Kasumi-1 (cell line): ENCODE measurements at places on chromosomes 7 and 10.
A peak's percentile ranks its signal among the peaks of the same experiment; 100 is the strongest.

DNA sequence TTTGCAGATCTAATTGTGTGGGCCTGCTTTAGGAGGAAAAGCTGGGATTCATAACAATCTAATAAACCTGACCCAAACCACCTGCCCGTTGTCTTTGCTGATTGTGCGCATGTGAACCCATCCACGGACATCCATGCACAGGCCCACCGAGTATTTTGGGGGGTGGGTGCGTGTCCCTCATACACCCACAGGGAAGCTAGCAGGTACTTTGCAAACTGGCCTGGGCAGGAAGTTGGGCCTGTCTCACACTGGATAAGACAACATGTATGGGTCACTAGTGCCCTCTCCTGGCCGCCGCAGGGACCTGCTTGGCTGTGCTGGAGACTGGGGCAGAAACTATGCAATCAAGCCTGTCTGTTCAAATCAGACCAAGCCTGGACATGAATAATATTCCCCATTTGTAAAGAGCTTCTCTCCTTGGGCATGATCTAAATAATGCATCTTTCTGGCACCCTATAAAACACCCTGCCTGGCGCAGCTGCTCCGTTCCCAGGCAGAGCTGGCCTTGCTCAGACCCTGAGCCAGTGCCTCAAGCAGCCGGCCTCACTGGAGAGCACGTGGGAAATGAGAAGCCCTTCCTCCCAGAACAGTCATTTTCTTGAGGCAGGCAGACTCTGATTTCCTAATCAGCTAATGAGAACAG, 15.8 kb downstream of the ECHDC3 start:
- peak; percentile 96 for DNase-seq

DNA sequence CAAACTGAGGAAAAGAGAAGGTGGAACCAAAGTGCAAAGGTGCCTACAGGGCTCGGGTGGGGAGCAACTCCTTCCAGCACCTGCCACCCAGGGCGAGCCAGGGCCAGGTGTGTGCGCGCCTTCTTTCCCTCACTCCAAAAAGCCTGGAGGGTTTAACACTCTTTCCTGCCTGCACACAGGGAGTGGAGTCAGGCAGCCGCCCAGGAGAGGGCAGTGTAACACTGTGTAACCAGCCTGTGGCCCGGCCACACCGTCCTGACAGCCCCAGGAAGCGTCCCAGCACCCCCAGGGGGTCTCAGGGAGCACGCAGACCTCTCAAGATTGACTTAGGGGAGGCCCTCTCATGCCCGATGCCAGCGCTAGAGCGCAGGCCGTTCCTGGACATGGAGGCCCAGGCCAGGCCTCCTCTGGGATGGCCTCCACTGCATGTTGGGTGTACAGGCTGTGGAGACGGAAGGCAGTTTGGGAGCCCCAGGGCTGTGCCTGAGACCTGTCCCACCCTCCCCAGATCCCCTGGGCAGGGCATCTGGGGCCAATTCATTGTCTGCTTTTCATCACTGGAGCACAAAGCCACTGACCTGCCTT, 13.4 kb downstream of the BRI3 start:
- peak; percentile 53 for DNase-seq

- DNase-seq = no peak
Measured at GRCh38 chr7:47377741-47378140, 204.2 kb downstream of the TNS3 start.

GRCh38 chr7:92621026-92621540, 30.9 kb upstream of the FAM133B start:
- peak; percentile 97 for DNase-seq

GRCh38 chr7:113664867-113665266, 253.9 kb downstream of the PPP1R3A start:
- DNase-seq = no peak

- DNase-seq = no peak
Measured at GRCh38 chr10:70054902-70055301, 2.3 kb downstream of the MACROH2A2 start.

DNA sequence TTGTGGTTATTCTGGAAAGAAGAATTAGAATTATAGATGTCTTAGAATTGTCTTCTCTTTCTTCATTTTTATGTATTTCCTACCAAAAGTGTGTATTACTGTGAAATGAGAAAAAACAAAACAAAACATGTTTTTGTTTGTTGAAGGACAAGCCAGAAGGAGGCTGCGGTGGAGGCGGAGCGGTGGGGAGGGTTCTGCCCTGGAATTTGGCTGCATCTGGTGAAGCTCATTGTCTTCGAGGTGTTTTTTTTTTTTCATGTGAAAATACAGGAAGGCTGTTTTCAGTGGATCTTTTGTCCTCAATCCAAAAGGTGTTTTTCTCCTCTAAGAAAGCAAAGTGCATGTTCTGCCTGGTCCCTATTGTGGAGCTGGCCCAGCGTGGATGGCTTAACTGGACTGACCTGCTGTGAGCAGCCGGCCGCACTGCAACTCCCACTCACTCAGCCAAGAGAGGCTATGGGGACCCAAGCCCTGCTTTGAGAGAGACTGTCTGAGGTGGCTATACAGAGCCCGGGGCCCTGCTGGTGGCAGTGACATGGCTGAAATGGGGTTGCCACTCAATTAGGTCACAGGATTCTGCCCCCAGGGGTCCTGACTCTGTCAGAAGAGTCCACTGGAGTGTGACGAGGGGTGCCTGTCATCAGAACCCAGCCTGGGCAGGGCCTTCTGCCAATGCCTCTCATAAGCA, 184.9 kb upstream of the MKI67 start:
- DNase-seq = no peak

DNA sequence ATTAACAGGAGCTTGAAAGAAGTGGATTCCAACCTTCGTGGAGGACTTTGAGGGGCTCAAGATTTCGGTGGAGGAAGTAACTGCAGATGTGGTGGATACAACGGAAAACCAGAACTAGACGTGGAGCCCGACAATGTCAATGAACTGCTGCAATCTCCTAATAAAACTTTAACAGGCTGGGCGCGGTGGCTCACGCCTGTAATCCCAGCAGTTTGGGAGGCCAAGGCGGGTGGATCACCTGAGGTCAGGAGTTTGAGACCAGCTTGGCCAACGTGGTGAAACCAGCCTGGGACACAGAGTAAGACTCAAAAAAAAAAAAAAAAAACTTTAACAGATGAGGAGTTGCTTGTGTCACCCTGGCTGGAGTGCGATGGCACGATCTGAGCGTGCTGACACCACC, 477.8 kb upstream of the MKI67 start:
- no peak for DNase-seq

DNA sequence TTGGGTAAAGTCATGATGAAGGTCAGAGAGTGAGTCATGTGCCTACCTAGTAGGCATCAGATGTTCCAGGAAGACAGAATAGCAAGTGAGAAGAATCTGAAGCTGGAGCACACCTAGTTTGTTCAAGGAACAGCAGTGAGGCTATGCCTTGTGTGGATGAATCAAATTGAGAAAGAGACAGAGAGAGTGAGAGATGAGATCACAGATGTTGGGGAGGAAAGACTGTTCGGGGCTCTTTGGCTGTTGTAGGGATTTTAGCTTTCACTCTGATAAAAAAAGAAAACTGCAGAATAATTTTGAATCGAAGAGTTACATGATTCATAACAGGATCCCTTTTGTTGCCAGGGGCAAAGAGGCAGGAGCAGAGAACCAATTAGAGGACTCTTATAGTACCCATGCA, 6.3 kb downstream of the LIPF start:
- no peak for DNase-seq

DNA sequence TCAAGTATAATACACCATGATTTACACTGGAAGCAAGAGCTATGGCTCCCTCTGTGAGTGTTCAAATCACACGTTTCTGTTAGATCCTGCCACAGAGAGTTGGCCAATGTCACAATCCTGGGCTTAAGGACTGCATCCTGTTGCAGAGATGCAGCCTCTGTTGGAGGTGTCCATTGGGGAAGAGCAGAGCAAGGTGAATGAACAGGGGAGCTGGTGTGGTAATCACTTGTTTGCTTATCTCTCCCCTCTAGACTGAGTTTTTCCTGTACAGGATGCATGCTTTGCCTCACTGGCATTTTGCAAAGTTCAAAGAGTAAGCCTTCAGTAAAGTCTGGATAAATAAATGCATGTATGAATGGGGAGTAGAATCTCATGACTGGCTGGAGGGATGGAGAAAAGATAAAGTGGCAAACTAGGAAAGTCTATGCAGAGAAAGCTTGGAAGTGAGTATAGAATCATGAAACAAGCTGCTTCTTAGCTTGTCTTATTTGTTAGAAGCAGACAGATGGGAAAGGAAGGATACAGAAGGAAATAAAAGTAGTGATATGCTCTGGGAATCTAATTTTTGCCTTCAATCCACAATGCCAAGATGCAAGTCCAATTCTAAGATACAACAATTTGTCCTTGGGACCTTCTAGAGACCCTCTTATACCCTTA, 605.9 kb downstream of the KCNMA1 start:
- DNase-seq = peak; percentile 7

DNA sequence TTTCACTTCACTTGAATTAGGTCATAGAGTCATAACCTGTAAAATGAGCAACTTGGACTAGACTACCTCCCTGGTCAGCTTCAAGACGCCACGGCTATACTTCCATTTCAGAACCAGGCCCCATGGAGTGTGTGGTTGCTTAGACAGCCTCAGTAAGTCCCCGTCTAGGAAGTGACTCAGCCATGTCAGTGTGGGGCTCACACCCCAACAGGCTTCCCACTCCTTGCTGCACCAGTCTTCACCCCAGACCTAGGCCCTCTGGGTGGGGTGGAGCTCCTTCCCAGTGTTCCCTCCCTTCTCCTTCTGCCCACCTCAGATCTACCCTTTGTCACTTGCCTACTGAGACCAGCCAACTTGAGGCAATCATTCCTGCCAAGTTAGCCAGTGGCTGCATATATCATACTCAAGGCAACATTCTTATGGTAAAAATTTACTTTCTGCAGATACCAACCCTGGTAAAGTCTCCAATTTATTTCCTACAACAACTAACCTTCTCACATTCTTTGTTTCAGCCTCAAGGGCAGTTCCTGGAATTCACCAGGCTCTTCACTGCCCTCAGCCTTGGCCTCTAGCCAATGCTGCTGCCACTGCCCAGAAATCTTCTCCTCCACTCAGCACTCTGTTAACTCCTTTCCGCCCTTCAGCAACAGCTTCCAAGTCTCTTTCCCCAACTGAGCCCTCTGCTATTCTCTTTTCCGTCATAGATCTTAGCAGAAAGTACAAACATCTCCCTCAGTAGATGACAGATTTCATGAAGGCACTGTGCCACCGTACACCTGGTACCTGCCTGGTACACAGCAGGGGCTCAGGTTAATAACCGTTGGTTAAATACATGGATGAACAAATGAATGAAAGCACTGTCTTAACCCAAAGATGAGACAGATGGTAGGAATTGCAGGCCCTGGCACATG, 31.3 kb upstream of the ZNRF2 start:
- peak; percentile 34 for DNase-seq

GRCh38 chr7:66697449-66698438, 42.8 kb upstream of the RABGEF1 start:
- DNase-seq = no peak

DNA sequence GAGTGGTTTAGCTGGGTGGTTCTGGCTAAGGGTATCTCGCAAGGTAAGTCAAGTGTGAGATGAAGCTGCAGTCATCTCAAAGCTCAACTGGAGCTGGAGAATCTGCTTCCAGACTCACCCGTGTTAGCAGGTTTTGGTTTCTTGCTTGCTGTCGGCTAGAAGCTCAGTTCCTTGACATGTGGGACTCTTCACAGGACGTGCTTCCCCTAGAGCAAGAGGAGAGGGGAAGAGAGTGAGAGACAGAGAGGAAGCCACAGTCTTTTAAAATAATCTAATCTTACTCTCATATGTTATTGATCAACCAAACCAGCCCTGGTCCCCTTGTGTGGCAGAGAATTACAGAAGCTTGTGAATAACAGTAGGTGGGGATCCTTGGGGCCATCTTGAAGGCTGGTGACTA, 199.5 kb downstream of the REEP3 start:
- DNase-seq = peak; percentile 21

GRCh38 chr10:67250686-67251085, 324.9 kb downstream of the LRRTM3 start:
- no peak for DNase-seq

- no peak for DNase-seq
Measured at GRCh38 chr7:36621396-36621795, 102.9 kb downstream of the AOAH start.

GRCh38 chr7:52911795-52912194, 123.6 kb upstream of the POM121L12 start:
- no peak for DNase-seq

DNA sequence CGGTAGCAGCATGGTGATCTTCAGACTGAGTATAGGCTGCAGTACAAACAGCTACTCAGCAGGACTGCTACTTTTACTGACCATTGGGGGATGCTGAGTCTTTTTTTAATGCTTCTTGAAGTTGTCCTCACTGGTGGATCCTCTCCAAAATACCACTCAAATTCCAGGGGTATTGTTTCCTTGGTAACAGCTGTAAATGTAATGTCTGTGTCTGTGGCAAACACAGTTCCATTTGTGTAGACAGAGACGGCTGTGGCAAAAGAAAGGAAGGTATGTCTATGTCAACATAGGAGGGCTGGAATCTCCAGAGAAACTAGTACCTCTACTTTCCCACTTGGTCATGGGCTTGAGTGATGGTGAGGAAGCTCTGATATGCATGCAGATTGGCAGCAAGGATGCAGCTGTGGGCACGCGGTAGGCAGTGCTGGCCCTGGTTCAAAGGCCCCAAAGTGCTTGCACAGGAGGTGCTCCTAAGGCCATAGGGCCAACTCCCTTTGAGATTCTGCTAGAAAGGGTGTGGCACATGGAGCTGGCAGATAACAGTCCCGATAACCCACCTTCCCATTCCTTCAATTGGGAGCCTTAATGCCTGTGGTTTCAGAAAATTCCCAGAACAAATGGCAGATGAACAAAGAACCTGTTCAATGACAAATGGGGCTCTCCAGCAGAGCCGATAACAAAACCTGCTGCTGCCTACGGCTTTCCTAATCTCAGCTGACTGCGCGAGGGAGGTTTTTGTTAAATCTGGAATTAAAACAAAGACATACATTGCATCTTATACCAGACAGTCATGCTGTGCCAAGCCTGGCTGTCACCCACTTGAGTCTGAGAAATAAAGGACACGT, 43.0 kb downstream of the PKD1L1 start:
- no peak for DNase-seq

GRCh38 chr7:6306471-6306870, 34.0 kb upstream of the CYTH3 start:
- DNase-seq = no peak

DNA sequence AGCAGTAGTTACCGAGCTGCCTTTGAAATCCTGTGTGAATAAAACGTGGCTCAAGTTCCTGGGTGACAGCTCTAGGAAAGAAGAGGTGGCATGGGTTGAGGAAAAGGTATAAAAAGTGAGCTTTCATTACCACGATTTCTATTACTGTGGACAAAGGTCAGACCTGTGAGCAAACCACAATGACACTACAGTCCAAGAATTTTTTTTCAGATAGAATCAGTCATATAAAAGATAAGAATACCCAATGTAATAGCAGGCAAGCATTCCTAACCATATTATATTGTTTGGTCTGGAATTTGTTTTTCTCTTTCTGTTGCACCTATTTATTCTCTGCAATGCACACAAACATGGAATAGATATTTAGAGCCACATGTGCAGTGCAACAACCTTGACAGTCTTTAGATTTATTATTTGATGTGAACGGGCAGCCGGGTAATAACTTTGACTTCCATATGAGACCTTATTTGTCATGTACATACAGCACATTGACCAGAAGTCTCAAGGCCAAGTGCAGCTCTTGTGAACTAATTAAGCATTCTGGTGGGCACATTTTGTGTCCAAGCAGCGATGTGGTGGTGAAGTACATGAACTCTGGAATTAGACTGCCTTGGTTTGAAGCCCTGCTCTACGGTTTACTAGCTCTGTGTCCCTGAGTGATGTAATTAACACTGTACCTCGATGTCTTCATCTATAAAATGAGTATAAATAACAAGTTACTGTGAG, 156.8 kb downstream of the NRCAM start:
- DNase-seq = no peak

- no peak for DNase-seq
Measured at GRCh38 chr10:38209332-38209731, 115.2 kb downstream of the ZNF37A start.

- no peak for DNase-seq
Measured at GRCh38 chr7:75575488-75576121, 83.5 kb downstream of the SPDYE5 start.
